ENCODE measurements at places on chromosomes 16 and 17.

- peak; percentile 20 for DNase-seq
Observed at GRCh38 chr17:82092628-82092994, 5.4 kb downstream of the FASN start.

DNA sequence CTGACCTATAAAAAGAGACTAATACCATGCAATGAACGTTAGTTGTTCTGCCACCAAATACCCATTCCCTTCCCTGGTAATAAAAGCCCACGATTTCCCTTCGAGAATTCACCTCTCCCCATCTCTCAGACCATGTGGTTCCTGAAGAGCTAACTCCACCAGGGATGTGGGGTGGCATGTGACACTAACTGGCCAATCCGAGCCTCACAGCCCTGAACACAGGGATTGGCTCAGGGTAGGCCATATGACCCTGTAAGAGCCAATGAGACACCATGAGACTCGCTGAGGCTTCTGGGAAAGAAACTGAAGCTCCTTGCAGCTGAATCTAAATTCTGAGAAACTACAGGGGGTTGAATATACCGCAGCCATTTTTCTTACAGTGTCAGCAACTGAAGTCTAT lies 21.1 kb downstream of the HELZ start:
- DNase-seq = no peak

GRCh38 chr17:66638707-66639479 lies 196.0 kb upstream of the CACNG5 start:
- DNase-seq = no peak

DNA sequence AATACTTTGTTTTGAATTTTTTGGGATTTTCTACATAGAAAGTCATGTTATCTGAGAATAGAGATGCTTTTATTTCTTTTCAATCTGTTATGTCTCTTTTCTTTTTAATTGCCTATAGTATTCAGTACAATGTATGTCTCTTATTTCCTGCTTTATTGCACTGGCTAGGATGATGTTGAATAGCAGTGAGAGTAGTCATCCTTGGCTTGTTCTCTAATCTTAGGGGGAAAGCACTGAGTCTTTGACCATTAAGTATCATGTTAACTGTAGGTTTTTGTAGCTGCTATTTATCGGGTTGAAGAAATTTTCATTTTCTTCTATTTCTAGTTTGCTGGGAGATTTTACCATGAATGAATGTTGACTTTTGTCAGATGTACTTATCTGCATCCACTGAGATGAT lies 10.0 kb upstream of the ABCA3 start:
- DNase-seq = no peak

DNA sequence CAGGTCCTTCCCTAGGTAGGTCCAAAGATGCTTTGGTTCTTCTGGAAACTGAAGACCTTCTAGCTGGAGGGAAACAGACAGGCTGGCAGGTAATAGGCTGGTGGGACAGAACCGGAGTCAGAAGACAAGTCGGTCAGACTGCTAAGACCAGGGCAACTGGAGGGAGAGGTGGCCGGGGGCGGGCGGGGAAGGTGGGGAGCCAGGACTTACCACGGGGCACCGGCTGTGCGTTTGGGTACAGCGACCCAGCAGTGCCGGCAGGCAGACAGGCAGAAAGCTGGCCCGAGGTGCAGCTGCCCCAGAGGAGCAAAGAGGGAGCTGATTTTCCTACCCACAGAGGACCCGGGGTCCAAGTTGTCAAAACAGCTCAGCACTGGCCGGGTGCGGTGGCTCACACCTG lies 575 bp downstream of the SLC52A1 start:
- no peak for DNase-seq

- no peak for DNase-seq
Observed at GRCh38 chr16:67245674-67246080, 1.6 kb downstream of the FHOD1 start.

DNA sequence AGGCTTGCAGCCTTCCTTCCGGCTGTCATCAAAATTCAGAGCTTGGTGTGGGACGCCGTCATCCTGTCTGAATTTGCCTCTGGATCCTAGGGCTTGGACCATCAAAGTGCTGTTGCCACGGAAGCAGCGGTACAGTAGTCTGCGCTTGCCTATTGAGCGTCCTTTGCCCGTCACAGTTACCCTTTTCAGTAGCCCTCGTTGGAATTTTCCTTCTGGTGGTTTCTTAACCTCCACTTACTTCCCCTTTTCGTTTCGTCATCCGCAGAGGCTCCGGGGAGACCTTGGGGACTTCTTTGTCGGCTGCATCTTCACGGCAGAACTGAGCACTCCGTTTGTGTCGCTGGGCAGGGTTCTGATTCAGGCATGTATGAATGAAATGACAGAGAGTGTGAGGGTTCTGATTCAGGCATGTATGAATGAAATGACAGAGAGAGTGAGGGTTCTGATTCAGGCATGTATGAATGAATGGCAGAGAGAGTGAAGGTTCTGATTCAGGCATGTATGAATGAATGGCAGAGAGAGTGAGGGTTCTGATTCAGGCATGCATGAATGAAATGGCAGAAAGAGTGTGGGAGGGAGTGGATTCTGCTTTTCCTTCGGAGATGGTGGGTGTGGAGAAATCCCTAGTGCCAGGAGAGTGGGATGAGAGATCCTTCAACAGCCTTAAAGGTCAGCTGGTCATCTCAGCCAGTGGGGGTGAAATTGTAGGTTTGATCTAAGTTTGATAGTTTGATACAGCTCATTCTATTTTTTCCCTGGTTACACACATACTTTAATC lies 8.0 kb downstream of the TLCD3A start:
- DNase-seq = no peak

GRCh38 chr17:45300060-45300751 lies 16.6 kb downstream of the MAP3K14 start:
- DNase-seq = no peak

DNA sequence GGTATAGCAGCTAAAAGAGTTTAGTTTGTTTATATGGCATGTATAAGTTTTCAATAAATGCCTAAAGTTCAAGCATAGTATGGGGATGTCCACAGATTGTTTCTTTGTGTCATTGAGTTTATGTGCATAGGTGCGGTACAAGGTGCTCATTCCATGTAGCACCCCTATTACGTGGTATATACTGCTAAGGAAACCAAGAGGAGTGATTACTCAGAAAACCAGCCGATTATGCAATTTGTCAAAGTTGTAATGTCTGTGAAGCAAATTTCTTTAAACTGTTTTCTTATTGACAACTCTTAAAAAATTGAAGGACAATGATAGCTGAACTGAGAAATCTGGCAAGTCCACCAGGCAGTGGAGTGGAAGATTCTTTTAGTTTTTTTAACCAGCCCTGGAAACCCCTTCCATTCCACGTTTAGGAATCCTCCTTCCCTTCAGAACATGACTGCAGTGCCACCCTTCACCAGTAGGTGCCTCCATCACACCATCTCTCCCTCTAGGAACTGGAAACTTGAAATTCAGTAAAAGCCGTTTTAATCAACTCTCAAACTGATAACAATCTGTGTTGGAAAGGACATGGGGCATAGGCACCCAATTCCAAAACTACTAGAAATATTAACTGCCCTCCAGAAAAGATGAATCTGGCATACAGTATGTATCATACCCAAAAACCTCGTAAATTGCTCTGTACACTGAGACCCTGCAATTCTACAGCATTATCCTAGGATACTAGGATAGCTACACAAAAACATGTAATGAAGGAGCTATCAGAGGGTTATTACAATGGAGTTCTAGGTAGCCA lies 43.5 kb downstream of the REXO5 start:
- peak; percentile 69 for DNase-seq

DNA sequence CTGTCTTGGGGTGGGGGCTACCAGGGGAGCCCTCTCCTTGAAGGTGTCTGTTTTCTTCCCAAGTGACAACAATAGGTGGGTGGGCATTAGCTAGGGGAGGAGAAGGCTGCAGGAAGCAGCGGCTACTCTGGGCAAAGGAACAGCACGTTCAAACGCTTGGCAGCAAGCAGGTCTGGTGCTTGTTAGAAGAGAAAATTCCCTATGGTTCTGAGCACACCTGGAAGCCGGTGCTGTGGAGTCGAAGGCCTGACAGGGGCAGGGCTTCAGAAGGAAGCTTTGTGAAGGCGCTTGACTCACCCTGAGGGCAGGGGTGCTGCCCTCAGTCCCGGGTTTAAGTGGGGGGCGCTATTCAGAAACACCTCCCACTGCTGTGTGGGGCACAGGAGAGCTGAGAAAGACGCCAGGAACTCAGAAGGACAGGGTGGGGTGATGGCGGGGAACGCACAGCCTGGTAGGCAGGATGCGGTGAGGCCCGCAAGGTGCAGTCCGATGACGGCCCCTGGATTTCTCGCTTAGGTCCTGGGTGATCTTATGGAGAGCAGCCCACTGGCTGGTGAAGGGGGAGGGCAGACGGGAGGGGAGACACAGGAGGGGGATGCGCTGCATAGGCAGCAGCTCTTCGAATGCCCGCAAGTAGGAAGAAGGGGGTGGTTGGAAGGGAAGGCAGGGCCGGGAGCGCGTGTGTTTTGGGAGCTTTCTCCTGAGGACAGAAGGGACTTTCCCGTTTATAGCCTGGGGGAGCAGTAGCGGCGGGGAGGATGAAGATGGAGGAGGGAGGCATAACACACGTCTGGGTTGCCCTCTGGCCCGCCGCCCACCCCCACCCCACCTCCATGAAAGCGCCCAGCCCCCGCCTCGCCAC lies 3.2 kb downstream of the GJD3 start:
- peak; percentile 10 for DNase-seq

DNA sequence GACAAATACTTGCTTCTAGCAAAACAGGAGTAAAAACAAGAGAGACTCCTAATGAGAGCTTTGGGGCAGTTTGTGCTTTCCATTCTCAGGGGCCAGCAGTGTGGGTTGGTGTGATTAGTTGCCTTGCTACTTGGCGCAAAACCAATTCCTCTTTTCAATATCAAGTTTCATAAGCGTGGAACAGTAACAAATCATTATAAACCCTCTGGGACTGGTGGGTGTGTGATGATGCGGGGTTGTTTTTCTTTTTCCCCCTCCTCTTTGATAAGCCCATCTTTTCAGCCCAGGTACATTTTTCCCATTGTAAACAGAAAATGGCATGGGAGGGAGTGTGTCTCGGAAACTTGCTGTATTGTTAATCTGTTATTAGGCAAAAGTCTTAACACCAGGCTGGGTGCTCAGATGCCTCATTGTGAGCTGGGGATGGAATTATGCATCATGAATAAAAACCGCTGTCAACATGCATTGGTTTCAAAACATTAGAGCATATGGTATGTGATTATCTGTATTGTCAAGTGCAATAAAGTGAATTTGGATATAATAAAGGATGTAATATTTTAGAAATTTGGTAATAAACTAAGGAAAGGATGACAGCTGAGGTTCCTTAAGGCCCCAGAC lies 166.4 kb downstream of the CCDC182 start:
- DNase-seq = no peak

DNA sequence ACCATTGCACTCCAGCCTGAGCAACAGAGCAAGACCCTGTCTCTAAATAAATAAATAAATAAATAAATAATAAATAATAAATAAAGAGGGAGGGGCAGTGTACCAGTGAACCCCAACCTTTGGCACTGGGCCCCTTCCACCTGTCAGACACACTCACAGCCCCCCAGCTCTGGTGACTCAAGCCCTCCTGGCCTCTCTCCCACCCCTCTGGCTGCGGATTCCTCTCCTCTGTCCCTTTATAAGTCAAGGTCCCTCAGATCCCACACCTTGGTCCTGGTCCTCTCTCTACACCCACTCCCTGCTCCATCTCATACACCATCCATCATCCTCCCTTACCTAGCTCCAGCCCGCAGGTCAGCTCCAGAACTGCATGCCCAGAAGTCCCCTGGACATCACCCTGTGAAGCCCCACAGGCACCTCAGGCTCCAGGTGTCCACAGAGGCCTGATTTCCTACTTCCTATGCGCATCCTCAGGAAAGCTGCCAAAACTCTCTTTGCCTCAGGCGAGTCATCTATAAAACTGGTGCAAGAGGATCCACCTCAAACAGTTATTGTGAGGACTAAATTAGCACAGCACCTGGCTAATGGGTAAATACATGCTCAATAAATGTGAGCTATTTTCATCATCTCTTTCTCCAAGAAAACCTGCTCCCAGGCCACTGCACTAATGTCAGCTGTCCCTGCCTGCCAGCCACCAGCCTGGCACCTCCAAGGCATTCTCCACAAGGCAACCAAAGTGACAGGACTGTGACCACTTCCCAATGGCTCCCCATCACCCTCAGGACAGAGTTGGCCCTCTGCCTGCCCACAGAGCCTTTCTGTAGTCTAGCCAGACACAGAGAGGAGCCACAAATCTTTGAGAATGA lies 46.8 kb downstream of the BEAN1 start:
- DNase-seq = no peak

DNA sequence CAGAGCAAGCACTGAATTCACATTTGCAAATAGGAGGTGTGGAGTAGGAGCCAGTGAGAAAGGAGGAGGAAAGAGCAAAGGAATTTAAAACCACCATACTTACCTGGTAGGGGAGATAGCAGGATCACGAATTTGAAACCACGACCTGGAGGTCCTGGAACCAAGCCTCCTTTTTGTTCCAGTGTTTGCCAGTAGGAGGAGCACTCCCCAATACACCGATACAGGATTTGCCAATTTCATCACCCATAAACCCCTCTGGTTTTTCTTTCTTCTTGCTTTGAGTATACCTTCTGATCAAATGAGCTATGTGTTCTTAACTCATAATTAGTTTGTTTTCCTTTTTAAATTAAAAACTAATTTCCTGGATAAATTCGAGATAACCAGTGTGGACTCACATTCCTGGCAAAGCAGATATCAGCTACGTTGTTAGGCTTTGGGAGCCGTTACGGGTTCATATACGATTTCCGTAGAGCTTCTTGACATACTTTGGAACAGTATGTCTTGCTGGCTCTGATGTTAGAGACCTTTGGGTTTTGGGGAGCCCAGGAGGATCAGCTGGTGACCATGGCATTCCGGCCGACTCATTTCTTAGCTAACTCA lies 22.7 kb downstream of the BCO1 start:
- DNase-seq = no peak

- DNase-seq = peak; percentile 82
Observed at GRCh38 chr17:43832976-43833829, at the start of gene MPP3. Gene MPP3, minus strand, starts transcription at chr17:43833146. Its CDS starts 1,240 bp downstream, at chr17:43831906.

- no peak for DNase-seq
Observed at GRCh38 chr17:81236784-81237183, 2.1 kb downstream of the TEPSIN start.
